ENCODE measurements at places on chromosomes 13 and 19.
A peak's percentile ranks its signal among the peaks of the same experiment; 100 is the strongest.

- no peak for DNase-seq
Measured at GRCh38 chr13:79483086-79483706, 2.2 kb downstream of the NDFIP2 start.

GRCh38 chr19:35845215-35846037, 6.9 kb downstream of the NPHS1 start:
- DNase-seq = no peak

DNA sequence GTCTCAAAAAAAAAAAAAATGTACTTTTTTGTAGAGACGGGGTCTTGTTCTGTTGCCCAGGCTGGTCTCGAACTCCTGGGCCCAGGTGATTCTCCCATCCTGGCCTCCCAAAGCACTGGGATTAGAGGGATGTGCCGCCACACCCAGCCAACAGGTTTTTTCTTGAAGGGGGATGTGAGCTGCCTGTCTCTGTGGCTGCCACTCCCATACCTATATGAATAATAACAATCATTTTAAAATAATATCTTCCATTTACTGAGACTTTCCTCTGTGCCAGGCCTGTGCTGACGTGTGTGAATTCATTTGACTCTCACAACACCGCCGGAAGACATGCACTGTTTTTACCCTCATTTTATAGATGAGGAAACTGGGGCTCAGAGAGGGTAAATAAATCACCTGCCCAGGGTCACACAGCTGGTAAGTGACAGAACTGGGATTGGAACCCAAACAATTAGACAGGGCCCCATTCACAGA, 7.2 kb upstream of the BCL3 start:
- no peak for DNase-seq

GRCh38 chr19:49151267-49152118, 3.7 kb downstream of the HRC start:
- no peak for DNase-seq

- no peak for DNase-seq
Measured at GRCh38 chr13:29887030-29887557, 36.7 kb upstream of the UBL3 start.

- no peak for DNase-seq
Measured at GRCh38 chr19:49294401-49294800, 30.6 kb downstream of the SLC6A16 start.

GRCh38 chr13:111325941-111326620, 5.6 kb downstream of the TEX29 start:
- no peak for DNase-seq

GRCh38 chr19:46441866-46442265, 13.1 kb upstream of the PNMA8C start:
- no peak for DNase-seq

DNA sequence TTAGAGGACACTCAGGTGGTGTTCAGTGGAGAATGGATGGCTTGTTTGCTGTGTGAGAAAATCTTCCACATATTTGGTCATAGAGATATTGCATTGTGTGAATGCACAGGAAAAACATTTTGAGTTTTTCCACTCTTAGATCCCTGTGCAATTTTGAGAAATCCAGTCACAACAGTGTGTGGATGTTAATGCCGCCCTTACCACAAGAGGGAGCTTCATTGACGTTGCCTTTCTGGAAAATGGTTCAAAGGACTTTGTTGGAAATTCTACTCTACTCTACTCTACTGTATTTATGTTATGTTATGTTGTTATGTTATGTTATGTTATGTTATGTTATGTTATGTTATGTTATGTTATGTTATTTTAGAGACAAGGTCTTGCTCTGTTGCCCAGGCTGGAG, 13.4 kb downstream of the ZNF20 start:
- no peak for DNase-seq

GRCh38 chr19:30784850-30785457, 412.8 kb downstream of the ZNF536 start:
- DNase-seq = peak; percentile 7

DNA sequence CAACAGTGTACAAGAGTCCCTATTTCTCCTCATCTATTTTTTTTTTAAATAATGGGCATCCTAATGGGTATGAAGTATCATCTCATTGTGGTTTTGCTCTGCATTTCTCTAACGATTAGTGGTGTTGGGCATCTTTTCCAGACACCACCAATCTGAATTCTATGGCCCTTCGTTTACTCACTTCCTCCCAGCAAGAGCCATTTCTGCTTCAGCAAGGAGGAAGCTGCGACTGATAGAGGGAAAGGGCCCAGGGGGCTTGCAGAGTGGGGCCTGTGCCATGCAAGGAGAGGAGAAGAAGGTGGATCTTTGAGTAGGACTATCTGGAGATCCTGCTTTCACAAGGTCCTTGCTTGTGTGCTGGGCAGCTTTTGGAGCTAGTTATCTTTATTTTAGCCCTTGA, 58.0 kb downstream of the USPL1 start:
- DNase-seq = no peak

- DNase-seq = no peak
Measured at GRCh38 chr13:95494082-95494681, 58.3 kb upstream of the CLDN10 start.

DNA sequence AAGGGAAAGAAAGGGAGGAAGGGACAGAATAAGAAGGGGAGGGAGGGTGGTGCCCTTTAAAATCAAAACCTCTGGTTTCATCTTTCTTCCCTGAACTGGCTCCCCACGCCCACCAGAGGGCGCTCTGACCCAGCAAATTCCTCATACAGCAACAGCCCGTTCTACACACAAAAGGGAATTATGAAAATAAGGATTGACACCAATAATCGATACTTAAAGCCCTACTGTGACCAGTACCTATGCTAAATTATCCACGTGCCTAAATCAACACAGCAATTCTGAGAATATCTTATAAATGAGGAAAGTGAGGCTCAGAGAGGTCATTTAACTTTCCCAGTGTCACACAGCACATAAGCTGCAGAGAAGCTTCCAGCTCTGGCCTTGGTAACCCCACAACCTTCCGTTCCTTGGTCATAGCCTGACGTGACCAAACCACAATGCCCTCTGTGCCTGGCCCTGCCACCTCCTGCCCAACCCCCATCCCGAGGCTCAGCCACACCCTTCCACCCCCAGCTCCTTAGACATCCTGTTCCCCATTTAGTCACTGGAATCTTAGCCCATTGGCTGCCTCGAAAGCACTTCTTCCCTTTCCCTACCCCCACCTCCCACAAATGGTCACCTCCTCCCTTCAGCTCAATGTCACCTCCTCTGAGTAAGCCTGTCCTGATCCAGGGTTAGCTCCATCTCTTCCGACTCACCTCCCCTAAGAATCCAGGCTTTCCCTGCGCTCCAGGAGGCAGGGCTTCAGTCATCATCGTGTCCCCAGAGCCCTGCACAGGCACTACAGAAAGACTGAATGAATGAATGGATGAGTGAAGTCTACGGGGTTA, 34.2 kb upstream of the PNMA8B start:
- peak; percentile 56 for DNase-seq

GRCh38 chr19:45125975-45126493, 33.1 kb downstream of the PPP1R37 start:
- DNase-seq = peak; percentile 15

GRCh38 chr19:41156207-41156606, 36.8 kb upstream of the CYP2S1 start:
- DNase-seq = no peak

DNA sequence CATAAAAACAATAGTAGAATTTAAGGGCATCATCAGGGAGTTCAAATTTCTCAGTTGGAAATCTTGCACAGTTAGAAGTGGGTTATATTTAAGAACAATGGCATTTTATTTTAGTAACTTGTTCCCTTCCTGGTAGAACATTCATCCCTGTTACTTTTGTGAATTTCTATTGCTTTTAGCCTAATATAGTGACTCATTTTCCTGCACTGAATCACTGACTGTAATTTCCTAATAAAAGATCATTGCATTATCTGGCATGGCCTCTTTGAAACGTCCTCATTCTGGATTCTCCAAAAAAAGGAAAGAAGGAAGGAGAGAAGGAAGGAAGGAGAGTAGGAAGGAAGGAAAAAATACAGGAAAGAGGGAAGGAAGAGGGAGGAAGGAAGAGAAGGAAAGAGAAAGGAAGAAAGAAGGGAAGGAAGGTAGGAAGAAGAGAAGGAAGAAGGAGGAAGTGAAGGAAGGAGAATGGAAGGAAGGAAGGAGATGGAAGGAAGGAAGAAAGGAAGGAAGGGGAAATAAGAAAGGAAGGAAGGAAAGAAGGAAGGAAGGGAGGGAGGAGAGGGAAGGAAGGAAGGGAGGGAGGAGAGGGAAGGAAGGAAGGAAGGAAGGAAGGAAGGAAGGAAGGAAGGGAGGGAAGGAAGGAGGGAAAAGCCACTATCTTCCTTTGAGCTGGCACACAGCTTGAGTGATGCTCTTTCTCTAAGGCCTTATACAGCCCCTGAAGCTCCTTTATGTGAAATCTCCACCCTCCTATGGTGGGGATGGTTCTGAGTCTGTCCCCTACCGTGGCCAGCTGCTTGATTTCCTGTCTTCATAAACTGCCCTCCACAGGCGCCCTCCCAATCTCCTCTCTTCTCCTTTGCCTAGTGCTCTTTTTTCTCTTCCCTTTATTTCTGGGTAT, 29.8 kb upstream of the TM9SF2 start:
- no peak for DNase-seq

DNA sequence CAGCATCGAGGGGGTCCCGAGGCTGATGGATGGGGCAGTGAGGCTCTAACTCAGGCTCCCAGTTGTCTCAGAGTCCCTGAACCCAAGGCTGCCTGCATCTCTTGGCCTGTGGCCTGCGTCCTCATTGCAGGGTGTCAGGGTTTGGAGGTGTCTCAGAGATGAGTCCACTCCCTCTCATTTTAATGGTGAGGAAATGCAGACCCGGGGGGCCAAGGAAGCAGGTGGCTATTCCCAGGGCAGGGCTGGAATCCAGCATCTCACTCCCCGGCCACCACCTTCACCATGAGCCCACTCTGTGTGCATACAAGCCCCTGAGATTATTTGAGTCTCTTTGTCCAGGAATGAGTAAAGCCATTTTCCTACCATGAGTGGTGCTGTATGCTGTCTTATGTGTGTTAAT, 21.4 kb downstream of the TEX29 start:
- no peak for DNase-seq

- no peak for DNase-seq
Measured at GRCh38 chr19:45147835-45148676, 12.7 kb downstream of the NKPD1 start.

DNA sequence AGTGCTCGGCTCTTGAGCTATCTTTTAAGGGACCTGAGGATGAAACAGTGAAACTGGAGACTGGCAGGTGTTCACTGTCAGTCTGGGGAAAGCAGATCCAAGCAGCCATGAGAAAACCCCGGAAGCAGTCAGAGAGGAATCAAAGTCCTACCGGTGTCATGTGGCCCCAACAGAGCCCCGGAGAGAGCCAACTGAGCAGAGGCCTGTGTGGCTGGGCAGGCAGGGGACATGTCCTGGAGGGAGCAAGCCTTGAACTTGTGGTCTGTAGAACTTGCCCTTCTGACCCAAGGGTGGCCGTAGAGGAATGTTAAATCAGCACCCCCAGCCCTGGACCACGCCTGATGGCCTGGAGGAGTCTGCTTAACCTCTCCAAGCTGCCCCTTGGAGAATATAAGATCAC, 113.7 kb upstream of the ZNF507 start:
- DNase-seq = no peak

DNA sequence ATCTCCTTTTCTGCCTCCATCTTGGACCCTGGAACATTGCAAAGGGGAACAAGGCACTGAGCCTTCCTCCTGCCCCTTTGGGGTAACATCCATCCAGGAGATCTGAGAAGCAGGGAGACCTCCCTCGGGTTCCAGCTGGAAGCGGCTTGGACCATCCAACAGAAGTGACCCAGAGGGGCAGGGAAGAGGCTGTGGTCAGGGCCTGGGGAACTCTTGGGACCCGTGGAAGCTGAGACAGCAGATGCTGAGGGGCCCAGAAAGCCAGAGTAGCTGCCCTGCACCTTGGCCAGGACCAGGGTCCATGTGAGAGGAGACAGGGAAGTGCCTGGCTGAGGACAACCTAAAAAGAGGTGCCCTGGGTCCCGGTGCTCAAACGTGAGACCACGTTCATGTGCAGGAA, 21.9 kb upstream of the KCTD15 start:
- DNase-seq = no peak

- DNase-seq = no peak
Measured at GRCh38 chr13:78520425-78520824, 82.9 kb downstream of the POU4F1 start.

DNA sequence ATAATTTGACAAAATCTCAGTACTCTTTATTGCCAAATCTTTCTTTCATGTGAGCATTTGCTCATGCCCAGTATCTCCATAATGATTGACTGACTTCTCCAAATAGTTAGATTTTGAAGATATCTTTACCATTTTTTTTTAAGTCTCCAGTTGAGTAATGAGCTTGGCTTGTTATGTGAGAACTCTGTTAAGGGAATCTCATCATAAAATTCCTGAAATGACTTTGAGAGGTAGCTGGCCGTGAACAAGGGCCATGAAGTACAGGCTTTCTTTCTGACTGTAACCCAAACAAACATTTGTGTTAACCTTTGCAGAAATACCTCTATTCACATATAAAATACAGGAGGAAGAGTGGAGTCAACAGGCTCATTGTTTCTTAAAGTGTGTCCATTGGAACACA, 449.7 kb downstream of the IRS2 start:
- DNase-seq = no peak

- DNase-seq = no peak
Measured at GRCh38 chr19:29337029-29337428, 124.1 kb upstream of the UQCRFS1 start.

- no peak for DNase-seq
Measured at GRCh38 chr13:110129076-110129475, 177.9 kb downstream of the COL4A1 start.

DNA sequence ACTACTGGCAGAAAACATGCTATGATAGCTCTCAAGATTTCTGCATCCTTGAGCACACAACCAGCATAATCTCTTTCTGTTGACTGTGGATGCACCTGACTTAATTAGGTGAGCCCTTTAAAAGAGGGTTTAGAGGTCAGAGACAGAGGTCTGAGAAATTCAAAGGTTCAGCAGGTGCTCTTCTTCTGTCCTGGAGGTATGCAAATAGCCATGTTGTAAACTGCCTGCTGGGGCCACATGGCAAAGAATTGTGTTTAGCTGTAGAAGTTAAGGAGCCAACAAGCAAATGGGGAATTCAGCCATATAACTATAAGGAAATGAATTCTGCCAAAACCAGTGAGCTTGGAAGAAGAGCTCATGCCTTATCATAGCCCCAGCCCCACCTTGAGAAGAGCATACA, 11.6 kb upstream of the DCLK1 start:
- no peak for DNase-seq

DNA sequence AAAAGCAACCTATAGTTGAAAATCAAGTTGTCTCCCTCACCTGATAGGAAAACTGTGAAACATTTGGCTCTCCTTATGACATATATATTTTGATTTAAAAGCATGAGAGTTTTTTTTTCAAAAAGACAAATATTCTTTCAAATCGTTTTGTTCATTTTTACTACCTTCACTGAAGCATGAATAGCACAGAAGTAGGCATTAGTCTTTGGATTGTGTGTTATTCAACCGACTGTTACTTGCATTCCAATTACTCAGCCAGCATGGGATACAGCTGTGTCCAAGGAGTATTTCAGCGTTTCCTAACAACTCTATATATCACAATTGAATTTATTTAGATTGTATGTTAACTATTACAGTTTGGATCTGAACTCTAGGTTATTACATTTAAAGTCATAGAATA, 135.2 kb downstream of the PCDH9 start:
- no peak for DNase-seq
